ENCODE measurements at places on chromosomes 3 and 15.

GRCh38 chr3:175242243-175242642 is 383.1 kb downstream of the NAALADL2 start:
- DNase-seq, result no peak

GRCh38 chr15:57827021-57827420 is 120.5 kb downstream of the POLR2M start:
- no peak for DNase-seq

GRCh38 chr3:25823314-25823713 is 33.4 kb downstream of the OXSM start:
- no peak for DNase-seq

DNA sequence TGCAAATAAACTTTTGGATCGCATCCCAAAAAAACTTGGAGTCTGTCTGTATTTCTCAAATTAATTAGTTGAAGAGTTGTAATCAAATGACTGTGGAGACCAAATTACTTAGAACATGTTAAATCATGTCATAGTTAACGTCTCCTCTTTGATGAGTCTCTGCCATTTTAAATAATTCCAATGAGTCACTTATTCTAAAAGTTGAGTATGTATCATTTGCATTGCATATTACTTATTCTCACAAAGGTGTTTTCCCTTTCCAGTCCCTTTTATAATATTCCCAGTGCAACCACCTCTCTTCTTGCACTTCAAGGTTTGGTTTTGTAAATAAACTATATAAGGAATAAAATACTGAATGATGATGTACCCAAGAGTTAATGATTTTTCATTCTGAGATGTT is 36.0 kb upstream of the MBNL1 start:
- DNase-seq, result no peak

GRCh38 chr15:66152650-66153049 is 100.9 kb downstream of the MEGF11 start:
- DNase-seq, result no peak

DNA sequence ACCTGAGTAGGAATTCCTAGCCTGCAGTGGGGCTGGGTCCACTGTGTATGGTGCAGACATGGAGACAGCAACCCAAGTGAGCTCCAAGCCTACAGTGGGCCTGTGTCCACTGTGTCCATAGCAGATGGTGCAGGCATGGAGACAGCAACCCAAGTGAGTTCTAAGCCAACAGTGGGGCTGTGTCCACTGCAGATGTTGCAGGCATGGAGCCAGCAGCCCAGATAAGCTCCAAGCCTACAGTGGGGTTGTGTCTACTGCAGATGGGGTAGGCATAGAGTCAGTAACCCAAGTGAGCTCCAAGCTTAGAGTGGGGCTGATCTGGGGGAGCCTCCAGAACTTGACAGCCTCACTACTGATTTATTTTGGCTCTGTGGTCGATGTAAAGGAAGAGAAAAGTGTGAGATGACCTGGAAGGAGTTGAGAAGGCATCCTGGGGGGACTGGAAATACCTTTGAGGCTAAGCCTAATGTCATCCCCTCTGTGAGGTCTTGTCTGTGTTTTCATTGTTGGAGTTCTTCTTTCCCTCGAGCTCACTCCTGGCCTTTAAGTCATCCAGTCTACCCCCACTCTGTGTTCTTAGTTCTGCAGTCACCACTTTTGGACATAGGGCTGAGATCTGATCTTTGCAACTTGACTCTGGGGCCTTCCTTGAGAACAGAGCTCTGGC is 22.4 kb upstream of the IL16 start:
- no peak for DNase-seq

DNA sequence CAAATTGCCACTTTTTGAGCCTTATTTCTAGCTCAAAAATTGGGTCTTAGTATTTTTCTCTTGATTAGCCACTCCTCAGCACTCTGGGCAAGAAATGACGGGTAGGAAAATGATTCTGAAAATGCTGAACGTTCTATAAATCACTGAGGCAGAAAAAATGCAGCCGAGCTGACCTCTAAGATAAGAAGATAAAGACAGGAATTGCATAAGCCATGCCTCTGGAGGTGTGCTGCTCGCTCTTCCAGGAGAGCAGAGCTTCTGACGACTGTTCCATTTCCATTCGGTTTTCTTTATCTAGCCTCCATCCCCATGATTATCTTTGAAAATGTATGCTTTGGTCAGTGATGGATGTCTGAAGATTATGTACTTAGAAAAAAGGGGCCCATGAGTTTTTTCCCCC is 558.8 kb upstream of the ADAMTS9 start:
- DNase-seq, result no peak

GRCh38 chr3:152350139-152350538 is 81.4 kb downstream of the MBNL1 start:
- peak; percentile 63 for DNase-seq

DNA sequence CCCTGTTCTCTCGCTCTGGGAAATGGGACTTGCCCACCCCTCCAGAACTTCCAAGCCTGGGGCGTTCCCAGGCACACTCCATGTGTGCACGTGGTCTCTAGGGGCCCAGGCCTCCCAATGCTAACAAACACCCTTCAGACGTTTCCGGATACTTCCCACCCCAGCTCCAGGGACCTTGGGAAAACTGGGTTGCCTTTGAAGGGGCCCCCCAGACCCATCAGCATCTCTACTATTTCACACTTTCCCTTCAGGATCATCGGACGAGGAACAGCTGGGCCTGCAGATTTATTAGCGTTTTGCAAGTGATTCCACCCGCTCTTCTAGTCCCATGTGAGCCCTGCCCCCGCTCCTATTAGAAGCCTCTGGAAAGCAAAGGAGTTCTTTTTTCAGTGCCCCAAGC is 63.2 kb downstream of the MAGEF1 start:
- no peak for DNase-seq

DNA sequence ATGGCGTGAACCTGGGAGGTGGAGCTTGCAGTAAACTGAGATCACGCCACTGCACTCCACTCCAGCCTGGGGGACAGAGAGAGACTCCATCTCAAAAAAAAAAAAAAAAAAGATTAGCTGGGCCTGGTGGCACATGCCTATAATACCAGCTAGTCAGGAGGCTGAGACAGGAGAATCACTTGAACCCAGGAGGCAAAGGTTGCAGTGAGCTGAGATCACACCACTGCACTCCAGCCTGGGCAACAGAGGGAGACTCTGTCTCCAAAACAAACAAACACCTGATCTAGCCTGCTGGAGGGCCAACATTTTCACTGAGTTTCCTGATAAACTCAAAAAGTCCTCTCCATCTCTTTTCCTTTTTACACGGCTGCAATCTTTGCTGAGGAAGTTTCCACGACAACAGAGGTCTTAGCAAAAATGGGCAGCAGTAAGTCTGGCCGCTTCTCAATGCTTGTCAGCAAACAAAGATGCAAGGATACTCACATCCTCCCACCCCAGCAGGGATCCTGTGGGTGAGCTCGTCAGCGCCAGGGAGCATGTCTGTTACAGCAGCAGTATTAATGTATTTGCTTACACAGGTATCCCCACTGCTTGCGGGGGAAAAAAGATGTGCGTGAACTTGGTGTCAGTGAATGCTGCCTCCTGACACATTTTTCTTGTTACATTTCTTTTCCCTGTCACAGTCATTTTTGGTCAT is 21.0 kb upstream of the CCDC174 start:
- no peak for DNase-seq

- peak; percentile 74 for DNase-seq
These were observed 56.1 kb upstream of the PIAS1 start for GRCh38 chr15:67997996-67998395.

GRCh38 chr15:89379818-89380217 is 45.2 kb upstream of the POLG start:
- DNase-seq, result no peak

Measured in fibroblast of skin of right quadriceps (primary cell).